Aorta (tissue), 5 donors: ENCODE measurements at places on chromosomes 12 and 14.

DNA sequence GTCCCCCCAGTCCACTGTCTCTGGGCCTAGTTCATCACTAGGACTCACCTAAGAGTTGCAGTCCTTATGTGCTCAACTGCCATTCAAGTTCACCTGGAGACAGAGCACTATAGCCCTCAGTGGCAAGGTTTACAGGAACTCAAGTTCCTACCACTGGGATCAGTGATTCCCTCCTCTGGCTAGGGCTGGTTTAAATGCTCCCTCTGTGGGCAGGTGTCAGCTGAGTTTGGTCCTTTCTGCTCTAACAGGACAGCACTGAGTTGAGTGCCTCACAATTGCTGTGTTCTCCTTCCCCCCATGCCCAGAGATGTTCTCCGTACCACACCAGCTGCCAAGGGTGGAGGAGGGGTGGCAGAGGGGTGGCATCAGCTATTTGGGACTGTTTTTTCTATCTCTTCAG is 20.8 kb upstream of the SAV1 start:
- DNase-seq, result no peak

DNA sequence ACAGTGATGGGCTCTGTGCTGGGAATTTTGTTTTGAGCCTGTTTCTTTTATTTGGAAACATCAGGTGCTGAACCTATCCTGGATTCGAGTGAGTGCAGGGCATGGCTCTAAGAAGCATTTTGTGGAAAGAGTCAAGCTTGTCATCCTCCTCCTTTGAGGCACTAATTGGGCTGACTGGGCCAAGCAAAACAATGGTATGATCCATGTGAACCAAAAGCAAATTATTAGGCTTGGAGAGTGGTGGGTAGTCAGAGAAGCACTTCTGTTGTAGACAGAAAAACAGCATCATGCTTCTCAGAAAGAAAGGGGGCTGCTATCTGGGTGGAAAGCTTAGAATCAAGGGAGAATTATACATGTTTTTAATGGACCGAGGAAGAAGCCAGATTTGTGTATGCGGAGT is 481.6 kb downstream of the DIO2 start:
- no peak for DNase-seq

- no peak for DNase-seq
Measured at GRCh38 chr12:11771356-11771755, 121.9 kb downstream of the ETV6 start.

GRCh38 chr14:92264195-92264594 is 58.8 kb upstream of the SLC24A4 start:
- no peak for DNase-seq

DNA sequence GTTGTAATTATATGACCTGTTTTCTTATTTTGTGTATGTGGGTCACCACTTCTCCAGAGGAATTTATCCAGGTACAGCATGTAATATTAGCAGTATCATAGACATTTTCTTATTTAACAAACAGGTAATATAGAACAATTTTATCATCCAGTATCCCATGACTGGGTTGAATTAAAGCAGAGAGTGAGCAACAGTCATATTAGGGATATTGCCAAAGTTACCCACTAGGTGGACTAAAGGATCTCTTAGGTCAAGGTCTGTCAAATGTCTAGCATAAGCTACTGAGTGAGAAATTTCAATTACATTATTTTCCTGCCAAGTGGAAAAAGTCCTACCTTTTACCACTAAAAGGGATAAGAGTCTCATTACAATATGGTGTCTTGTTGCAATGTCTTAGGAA is 62.1 kb upstream of the TRIM9 start:
- DNase-seq, result no peak

GRCh38 chr12:101945369-101946232 is 68.2 kb downstream of the DRAM1 start:
- DNase-seq, result no peak

DNA sequence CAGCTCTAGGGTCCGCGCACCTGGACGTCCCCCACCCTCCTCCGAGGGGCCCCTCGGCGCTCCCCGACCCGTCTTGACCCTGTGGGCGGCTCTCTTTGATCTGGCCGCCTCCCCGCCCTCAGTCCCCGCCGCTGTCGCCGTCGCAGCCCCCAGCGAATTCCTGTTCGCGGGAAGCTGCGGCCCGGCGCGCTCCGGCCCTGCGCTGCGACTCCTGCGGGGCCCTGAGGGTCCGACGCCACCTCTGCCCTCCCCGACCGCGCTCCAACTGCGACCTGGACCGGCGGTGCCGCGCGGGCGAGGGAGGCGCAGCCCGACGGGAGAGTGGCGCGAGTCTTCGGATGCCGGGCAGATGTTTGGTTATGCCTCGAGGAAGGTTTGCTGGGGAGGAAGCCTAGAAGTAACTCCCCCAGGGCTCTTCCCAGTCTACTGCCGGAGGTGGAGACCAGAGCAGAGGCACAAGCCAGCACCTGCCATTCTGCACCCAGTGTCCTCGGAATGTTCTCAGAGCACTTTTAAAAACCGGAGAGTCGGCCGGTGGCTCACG is 440 bp upstream of the ISM2 start:
- no peak for DNase-seq

DNA sequence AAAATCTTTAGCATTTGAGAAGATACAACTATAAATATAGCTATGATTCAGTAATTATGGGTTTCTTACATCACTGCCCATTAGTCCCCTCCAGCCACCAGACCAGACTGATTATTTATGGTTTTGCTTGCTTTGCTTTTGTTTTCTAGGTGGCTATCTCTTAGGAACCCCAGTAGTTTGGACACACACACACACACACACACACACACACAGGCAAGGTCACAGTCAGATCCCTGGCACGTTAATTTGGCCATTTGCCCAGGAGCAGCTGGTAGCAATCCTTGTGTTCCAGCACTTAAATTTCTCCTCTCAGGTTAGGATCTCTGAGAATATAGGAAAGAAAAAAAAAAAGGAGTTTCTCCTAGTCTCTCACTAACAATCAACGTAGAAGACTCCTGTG is 90.2 kb upstream of the RESF1 start:
- no peak for DNase-seq

DNA sequence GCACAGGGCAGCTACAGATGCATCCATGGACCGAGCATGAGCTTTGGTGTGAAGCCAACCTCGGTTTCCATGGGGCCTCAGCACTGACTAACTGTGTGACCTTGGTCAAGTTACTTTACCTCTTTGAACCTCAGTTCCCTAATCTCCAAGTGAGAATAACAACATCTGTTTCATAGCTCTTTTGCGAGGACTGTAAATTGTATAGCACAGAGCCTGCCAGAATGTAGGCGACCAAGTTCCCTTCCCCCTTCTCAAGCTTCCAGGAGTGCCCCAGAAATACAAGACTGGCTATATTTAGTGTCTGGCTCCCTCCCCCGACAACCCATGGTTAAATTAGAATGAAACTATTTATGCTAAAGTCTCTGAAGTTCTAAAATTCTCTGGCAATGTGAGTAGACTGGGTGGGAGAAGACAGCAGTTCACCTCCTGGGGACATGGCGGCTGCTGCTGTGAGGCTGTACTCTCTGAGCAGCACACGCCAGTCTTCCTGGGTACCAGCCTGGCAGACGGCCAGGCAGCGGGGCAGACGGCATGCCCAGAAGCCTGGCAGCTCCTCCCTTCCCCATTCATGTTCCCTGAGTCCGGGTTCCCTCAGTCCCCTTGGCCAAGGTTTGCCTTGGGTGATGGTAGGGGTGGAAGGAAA is 22.0 kb upstream of the TMED10 start:
- DNase-seq, result peak; percentile 81

DNA sequence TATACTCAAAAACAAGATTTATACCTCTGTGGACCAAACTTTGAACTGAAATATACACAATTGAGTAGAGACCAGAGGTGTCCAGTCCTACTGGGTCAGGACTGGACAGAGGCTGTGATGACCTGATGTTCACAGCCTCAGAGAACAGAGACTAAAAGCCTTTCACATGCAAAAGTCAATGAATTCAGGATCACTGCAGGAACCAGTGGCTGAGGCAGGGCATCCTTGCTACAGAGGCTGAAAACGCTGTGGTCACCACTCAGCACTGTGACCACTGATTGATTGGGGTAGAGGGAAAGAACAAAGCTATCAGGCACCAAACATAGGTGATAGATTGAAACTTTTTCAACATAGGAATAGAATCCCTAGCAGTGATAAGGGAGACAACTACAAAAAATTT is 25.1 kb downstream of the GRIP1 start:
- DNase-seq, result no peak

- peak; percentile 63 for DNase-seq
Measured at GRCh38 chr12:24902511-24903328, 46.2 kb downstream of the BCAT1 start.

- peak; percentile 46 for DNase-seq
Measured at GRCh38 chr12:6265038-6265405, 45.5 kb upstream of the PLEKHG6 start.

DNA sequence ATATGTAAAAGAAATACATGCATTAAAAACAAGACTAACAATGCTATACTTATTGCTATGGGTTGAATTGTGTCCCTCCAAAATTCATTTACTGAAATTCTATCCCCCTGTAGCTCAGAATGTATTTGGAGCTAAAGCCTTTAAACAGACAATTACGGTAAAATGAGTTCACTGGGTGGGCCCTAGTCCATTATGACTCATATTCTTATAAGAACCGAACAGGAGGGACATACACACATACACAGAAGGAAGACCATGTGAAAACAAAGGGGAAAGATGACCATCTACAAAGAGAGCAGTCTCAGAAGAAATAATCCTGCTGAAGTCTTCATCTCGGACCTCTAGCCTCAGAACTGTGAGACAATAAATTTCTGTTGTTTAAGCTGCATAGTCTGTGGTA is 77.1 kb upstream of the ANKS1B start:
- DNase-seq, result no peak

DNA sequence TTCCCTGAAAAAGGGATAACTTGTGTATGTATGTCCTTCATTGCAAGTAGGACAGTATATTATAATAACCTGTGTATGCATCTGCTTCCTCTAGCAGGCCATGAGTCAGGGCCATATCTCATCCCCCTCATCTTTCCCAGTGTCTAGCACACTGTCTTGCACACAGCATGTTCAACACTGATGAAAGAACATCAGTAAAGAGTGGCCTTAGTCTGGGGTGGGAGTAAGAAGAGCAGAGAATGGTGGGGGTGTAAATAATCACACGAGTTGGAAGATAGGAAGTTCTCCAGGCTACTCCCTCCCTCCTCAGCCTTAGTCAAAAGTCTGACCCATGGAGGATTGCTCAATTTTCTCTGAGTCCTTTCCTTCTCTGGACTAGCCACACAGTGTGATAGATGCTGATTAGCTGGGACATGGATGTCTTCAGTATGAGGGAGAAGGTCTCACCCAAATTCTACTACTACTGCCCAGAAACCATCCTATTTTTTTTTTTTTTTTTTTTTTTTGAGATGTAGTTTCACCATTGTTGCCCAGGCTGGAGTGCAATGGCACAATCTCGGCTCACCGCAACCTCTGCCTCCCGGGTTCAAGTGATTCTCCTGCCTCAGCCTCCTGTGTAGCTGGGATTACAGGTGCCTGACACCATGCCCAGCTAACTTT is 14.6 kb upstream of the SP1 start:
- DNase-seq, result no peak

- no peak for DNase-seq
Measured at GRCh38 chr12:11812241-11812585, 162.7 kb downstream of the ETV6 start.

DNA sequence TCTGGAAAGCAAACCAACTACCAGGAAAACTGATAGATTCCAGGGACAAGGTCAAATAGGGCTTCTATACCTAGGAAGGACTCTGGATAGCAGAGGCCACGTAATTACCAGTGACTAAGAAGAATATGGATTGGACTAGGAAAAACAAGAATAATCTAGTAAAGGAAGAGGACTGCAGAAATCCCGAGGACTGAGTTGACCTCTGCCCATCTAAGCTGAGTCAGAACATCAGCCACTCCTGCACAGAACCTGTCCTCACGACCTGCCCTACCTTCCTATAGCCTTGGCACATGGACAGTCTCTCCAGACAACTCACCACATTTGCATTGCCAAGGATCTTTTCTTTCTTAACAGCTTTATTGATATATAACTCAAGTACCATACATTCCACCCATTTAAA is 2.3 kb downstream of the OR6J1 start:
- no peak for DNase-seq

GRCh38 chr14:61188978-61189808 is 91.9 kb downstream of the TMEM30B start:
- peak; percentile 88 for DNase-seq

DNA sequence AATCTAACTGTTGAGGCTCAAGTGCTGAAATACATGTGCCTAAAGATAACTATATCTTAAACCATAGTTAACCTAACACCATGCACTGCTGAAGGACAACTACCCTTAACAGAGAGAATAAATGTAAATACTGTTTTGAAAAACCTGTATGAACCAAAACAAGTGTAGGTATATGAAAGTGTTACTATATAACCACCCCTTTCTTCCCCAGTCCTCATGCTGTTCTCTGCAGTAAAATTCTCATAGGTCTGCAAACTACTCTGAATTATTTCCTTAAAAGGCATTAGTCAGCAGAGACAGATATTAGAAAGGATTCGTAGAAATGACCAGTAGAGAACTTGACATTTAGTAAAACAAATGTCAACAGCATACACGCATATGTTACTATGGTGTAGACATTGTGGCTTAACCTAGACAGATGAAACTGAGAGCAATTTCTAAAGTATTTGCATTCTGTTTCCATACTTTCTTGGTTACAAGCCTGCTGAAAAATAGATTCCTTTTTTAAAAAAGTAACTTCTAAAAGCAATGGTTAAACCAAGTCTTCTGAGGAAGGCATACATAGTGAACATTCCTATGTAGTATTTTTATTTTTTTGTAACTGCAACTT is 13.9 kb downstream of the CSRP2 start:
- no peak for DNase-seq

GRCh38 chr12:76124456-76124855 is 40.0 kb upstream of the NAP1L1 start:
- no peak for DNase-seq

- DNase-seq, result peak; percentile 87
Measured at GRCh38 chr14:59215322-59215721, 26.9 kb downstream of the DAAM1 start.

DNA sequence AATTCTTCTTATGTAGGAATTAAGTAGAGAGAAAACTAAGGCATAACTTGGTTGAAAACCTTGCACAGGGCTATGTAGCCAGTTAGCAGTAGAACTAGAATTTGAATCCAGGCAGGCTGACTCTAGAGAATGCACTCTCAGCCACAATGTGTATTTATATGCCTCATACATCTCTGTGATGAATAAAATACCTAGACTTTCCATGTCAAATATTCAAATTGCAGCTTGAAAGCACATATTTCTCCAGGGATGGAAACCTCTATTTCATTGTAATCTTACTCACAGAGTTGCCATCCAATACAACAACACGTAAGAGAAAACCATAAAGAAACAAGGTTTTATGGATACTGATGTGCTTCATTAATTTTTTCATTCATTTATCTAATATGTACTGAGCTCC is 256.0 kb upstream of the FLRT2 start:
- DNase-seq, result no peak
